NCI-H1436 (cell line): ENCODE measurements at places on chromosomes 1 and 21.

DNA sequence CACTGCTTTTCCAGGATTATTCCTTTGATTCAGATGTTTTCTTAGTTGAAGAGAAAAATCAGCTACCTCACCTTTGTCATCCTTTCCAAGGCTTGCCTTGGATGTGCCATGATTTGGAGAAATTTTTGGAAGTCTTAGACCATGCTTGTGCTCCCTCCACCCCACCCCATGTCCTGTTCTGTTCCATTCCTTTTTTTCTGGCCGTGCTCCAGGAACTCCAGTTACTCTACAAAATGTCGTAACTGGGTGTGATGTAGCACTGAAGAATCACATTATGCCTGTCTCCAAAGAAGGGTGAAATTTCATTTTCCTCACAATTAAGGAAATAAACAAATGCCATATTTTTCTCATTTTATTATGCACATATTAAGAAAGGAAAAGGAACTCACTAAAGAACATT, 217.8 kb upstream of the ZRANB2 start:
- DNase-seq = no peak

GRCh38 chr1:182270731-182271130, 120.9 kb downstream of the GLUL start:
- DNase-seq = no peak

GRCh38 chr21:43808367-43808766, 19.0 kb downstream of the RRP1 start:
- no peak for DNase-seq

GRCh38 chr1:219276049-219276738, 102.5 kb downstream of the LYPLAL1 start:
- DNase-seq = peak; percentile 96

DNA sequence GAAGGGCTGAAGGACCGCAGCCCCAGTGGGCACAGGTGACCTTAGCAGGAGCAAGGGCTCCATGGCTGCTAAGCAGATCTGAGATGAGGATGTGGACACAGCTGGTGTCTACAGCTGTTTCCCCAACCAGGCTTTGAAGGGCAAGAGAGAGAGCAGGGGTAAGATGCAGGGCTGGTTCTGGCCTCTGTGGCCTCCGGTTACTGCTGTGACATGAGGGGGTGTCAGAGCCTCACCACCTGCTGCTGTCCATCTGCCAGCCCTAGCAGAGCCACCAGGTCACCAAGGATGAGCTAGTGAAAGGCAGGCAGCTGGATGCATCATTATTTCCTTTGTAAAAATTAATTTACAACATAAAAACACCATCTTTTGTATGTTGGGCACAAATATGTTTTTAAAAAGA, 33.4 kb downstream of the OBSCN start:
- DNase-seq = no peak
